ENCODE measurements at places on chromosomes 11 and 22. TPM values are rescaled to one million over a fixed set of nuclear protein-coding genes. Genes with fewer than 3 reads are reported as not detected.

WBP2NL gene
- total RNA-seq = 1.3 TPM

DNA sequence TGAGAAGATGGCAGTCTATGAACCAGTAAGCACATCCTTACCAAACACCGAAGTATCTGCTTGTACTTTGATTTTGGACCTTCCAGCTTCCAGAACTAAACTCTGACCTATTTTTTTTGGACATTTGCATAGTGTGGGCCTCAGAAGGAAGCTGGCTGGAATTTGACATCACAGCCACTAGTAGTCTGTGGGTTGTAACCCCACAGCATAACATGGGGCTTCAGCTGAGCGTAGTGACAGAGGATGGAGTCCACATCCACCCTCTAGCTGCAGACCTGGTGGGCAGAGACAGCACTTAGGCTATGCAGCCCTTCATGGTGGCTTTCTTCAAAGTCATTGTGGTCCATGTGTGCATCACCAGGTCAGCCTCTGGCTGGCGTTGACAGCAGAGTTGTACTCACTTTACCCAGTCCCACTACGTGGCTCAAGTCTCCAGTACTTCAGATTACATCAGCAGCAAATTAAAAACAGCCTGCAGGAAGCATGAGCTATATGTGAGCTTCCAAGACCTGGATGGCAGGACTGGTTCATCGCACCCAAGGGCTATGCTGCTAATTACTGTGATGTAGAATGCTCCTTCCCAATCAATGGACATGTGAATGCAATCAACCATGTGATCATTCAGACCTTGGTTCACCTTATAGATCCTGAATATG lies 58.6 kb upstream of the VPREB1 start:
- no peaks in the 10 kb centered on the region for H3K4me1 ChIP-seq
- peaks cover 50% of the 10 kb centered on the region for H3K27me3 ChIP-seq
- H3K27ac ChIP-seq = no peak overlapping the region
- H3K36me3 ChIP-seq = no peaks in the 10 kb centered on the region

GRCh38 chr11:45864041-45864440 lies 16.8 kb downstream of the CRY2 start:
- no peaks in the 10 kb centered on the region for H3K4me1 ChIP-seq
- H3K27me3 ChIP-seq = no peaks in the 10 kb centered on the region

RCOR2 gene
- total RNA-seq = 0.60 TPM

NAALADL1 gene
- 7.1 TPM for total RNA-seq

ACER3 gene
- total RNA-seq = 9.4 TPM

- no peaks in the 10 kb centered on the region for H3K36me3 ChIP-seq
- H3K27me3 ChIP-seq = no peaks in the 10 kb centered on the region
- H3K27ac ChIP-seq = no peak overlapping the region
Observed at GRCh38 chr11:87954476-87954875, 220.8 kb downstream of the RAB38 start.

- no peak for DNase-seq
- peaks cover 18% of the 10 kb centered on the region for H3K4me1 ChIP-seq
- no peaks in the 10 kb centered on the region for H3K27me3 ChIP-seq
Observed at GRCh38 chr22:18120857-18121256, 10.2 kb downstream of the TUBA8 start.

GRCh38 chr11:60363542-60364470 lies 14.5 kb upstream of the MS4A7 start:
- no peaks in the 10 kb centered on the region for H3K4me1 ChIP-seq
- DNase-seq = peak; percentile 73
- H3K4me3 ChIP-seq = no peak overlapping the region
- no peak overlapping the region for H3K27ac ChIP-seq
- no peaks in the 10 kb centered on the region for H3K36me3 ChIP-seq
- H3K27me3 ChIP-seq = peaks cover 14% of the 10 kb centered on the region

All from activated CD8-positive, alpha-beta T cell treated with anti-CD3 and anti-CD28 coated beads, Interleukin-2, amount 10 ng/mL, durations not matched to agents 7 days and 5 days (primary cell).